CD4-positive, alpha-beta T cell treated with Interleukin-4 for 4 hours (primary cell): ENCODE measurements at places on chromosomes 3 and 15.

GRCh38 chr15:39643727-39644126 lies 62.8 kb downstream of the THBS1 start:
- DNase-seq, result no peak

GRCh38 chr3:24012589-24013269 lies 67.6 kb downstream of the NR1D2 start:
- DNase-seq, result no peak

GRCh38 chr3:126170073-126170777 lies 10.2 kb downstream of the ALDH1L1 start:
- DNase-seq, result no peak

- no peak for DNase-seq
Measured at GRCh38 chr3:121529308-121529707, 16.5 kb downstream of the POLQ start.

- no peak for DNase-seq
Measured at GRCh38 chr15:60373745-60374144, 24.0 kb downstream of the ANXA2 start.

DNA sequence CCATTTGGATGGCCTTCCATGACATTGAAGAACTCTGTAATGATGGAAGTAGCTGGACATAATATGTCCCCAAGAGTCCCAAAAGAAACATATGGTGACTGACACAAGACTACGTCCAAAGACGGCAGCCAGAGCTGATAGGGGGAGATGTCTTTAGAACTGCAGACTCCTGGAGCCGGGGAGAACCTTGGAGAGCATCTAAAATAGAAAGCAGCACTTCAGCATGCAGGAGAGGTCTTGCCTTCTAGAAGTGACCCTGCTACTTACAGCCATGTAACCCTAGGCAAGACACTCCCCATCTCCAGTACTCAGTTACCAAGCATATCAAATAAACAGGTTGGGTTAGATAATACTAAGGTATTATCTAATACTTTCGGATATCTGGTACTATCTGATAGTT lies 143.8 kb upstream of the BCL6 start:
- DNase-seq, result no peak

DNA sequence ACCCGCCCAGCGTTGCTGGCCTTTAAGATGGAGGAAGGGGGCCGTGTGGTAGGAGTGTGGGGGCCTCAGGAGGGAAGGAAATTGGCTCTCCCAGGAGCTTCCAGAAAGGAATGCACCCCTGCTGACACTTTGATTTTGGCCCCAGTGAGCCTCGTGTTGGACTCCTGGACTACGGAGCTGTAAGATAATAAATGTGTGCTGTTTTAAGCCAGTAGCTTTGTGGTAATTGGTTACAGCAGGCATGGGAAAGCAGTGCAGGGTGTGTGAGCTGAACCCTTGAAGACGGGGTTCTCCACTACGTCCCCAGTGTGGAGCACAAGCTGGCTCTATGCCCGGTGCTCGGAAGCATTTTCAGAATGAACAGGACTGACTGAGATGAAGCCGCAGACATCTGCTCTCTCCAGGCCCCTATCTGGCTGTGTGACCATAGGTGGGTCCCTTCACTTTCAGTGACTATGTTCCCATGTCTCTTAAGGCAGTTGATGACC lies 22.9 kb upstream of the CGNL1 start:
- no peak for DNase-seq

- no peak for DNase-seq
Measured at GRCh38 chr3:37726525-37727290, 135.0 kb upstream of the CTDSPL start.

- no peak for DNase-seq
Measured at GRCh38 chr3:173932624-173933023, 535.1 kb downstream of the NLGN1 start.

DNA sequence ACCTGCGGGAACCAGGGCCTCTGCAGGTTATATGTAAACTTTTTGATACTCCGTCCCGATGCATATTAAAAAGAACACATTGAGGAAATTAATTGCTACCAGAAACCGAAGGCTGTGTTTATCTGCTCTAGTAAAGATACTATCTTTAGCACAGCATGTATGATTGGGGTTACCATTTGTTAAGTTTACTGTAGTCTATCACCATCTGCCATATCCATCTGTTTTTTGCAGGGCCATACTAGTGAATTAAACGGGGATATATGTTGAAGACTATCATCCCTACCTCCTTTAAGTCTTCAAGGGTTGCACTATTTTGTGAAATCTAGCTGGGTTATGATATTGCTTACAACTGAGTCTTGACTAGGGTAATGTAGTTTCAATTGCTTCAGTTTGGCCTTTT lies 597.0 kb downstream of the SQOR start:
- DNase-seq, result no peak

DNA sequence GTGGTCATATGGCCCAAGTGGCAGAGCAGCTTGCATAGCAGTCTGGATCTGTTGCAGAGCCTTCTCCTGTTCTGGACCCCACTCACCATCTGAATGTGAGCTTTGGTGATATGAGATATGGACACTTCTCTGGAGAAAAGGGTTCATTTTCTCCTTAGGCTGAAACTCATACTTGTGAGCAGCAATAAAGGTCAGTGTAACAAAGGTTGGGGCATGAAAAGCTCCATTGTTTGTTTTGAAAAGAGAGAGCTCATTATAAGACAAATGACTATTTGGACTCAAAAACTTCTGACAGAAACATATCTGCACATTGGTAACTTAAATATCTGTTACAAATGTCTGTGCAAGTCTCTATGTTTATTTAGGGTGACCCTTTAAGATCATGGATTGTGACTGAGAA lies 517.3 kb downstream of the MFSD1 start:
- no peak for DNase-seq

DNA sequence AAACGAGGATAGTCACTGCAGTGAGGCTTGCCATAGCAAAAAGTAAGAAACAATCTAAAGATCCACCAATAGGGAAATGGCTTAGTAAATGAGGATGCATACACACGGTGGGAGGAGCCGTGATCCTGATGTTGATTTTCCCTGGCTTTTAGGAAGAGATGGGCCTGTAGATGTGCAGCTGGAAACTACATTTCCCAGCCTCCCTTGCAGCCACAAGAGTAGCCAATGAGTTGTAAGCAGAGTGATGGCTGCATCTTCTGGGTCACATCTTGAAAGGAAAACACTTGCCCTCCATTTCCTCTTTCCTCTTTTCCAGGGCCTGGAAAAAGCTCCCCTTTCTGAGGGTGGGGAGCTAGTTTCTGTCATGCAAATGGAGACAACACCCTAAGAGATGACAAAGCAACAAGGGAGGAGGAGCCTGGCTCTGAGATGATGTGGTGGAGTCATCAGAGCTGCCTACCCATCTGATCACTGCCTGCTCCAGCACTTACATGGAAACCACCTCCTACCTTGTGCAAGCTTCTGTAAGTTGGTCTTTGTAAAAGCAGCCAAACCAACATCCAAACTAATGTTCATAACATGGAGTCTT lies 139.1 kb downstream of the TLE3 start:
- DNase-seq, result no peak

DNA sequence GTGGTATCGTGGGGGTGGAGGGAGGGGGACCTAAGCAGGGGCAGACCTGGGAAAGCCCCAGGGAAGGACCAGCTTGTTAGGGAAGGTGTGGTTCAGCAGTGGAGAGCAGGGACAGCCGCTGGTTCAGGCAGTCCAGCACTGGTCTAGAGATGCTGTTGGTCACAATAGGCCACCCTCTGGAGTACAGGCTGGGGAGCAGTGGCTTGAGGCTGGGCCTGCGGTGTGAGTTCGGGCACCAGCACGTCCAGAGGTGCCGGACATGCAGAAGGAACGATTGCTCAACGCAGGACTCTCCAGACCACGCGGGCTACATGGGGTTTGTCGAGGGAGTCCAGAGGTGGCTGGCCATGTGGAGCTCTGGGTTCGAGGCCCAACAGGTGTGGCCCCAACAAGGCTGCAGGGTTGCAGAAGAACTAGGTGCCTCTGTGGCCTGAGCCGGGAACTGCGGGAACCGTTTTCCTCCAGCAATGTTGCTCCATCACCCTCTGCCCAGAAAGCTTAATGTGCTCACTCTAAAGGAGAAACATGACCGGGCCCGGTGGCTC lies 143.9 kb downstream of the APBA2 start:
- no peak for DNase-seq

GRCh38 chr15:65818927-65819562 lies 27.0 kb upstream of the DENND4A start:
- DNase-seq, result peak; percentile 97

DNA sequence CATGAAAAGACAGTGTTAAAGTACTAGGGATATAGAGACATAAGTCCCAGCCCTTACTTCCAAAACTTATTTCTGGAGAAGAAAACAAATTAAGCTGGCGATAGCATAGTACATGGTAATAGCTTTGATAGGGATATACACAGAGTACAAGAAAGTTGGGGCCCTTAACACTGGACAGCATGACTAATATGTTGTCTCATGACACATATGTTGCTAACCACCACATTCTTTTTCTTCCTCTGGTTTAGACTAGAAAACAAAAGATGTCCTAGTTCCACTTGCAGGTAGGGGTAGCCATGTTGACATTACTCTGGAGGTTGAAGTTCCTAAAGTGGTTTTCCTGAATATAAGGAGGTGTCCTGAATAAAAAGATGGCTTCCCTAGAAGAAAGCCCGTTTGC lies 75.3 kb downstream of the RFX7 start:
- peak; percentile 2 for DNase-seq
